ENCODE measurements at places on chromosomes 7 and 10. TPM values are rescaled to one million over a fixed set of nuclear protein-coding genes. Genes with fewer than 3 reads are reported as not detected.

Gene HIBADH
- 29.1 TPM for polyA plus RNA-seq

Gene BMPER
- polyA plus RNA-seq: not detected

- no peak for DNase-seq
- no peak overlapping the region for H3K4me3 ChIP-seq
- H3K4me1 ChIP-seq: peaks cover 38% of the 10 kb centered on the region
Measured at GRCh38 chr7:149751043-149751775, 22.2 kb downstream of the ZNF467 start.

DNA sequence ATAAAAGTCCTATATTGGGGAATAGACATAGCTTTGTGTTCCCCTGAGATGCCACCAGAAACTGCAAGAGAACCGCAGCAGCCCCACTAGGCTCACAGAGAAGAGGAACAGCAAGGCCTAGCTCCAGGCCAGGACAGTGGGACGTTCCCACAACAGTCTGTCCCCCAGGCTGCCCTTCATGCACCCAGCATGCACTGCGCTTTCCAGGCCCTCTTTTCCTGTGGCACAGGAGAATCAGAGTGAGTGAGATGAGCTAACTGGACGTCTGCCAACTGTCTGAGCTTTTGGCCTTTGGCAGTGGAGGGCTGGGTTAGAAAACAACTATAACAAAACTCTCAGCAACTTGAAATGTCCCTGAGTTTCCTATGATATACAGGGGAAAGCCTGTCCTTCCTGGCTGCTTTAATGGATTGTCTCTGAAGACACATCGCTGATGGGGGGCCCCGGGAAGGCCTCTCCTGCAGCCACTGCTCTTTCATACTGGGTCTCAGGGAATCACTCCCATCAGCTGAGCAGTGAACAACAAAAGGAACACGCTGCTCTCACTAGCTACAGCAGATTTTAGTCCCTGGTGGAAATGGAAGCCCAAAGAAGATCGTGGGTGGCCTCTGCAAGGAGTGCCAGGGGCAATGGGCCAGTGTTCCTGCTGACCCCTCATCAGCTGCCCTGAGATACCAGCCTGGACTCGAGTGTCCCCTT is 53.5 kb downstream of the PODXL start:
- DNase-seq: no peak
- H3K36me3 ChIP-seq: peaks cover 2% of the 10 kb centered on the region
- no peaks in the 10 kb centered on the region for H3K27me3 ChIP-seq

Gene SPDYE11
- not detected for polyA plus RNA-seq

- H3K4me3 ChIP-seq: no peak overlapping the region
- no peaks in the 10 kb centered on the region for H3K36me3 ChIP-seq
- no peak overlapping the region for H3K27ac ChIP-seq
- no peaks in the 10 kb centered on the region for H3K27me3 ChIP-seq
- H3K4me1 ChIP-seq: no peaks in the 10 kb centered on the region
Measured at GRCh38 chr10:9911488-9911887, 1106.2 kb upstream of the CELF2 start.

DNA sequence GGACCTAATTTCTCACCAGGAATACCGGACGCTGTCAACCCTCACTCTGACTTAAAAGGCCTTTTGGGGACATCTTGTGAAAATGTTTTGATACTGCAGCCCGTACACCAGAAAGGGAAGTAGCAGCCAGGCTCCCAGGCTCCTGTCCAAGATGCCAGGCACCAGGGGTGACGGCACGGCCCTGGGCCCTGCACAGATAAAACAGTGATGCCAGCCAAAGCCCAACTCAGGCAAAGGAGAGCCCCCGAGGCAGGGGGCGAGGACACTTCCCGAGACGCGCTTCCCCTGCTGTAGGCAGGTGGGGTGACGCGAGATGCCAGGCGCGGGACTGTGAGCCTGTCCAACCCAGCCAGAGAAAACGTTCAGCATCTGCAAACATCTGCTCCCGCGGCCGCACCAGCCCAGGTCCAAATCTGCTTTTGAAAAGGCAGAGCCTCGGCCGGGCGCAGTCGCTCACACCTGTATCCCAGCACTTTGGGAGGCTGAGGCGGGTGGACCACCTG is 15.7 kb downstream of the ZFAND2A start:
- peak; percentile 52 for DNase-seq
- H3K27me3 ChIP-seq: no peaks in the 10 kb centered on the region
- H3K4me1 ChIP-seq: peaks cover 5% of the 10 kb centered on the region
- H3K27ac ChIP-seq: no peak overlapping the region
- no peak overlapping the region for H3K4me3 ChIP-seq
- peaks cover 2% of the 10 kb centered on the region for H3K36me3 ChIP-seq

Measured in CD14-positive monocyte (primary cell).